ENCODE measurements at places on chromosomes 5 and 9.

DNA sequence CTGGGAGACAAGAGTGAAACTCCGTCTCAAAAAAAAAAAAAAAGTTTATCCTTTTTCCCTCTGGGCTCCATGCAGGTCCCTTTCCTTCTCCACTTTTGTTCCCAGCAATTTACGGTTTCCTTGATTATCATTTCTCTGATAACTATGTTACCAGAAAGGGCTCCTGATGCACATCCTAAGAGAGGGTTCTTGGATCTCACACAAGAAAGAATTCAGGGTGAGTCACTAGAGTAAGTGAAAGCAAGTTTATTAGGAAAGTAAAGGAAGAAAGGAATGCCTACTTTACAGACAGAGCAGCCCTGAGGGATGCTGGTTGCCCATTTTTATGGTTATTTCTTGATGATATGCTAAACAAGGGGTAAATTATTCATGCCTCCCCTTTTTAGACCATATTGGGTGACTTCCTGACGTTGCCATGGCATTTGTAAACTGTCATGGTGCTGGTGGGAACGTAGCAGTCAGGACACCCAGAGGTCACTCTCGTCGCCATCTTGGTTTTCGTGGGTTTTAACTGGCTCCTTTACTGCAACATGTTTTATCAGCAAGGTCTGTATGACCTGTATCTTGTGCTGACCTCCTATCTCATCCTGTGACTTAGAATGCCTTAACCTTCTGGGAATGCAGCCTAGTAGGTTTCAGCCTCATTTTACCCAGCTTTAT is 13.5 kb upstream of the MELK start:
- DNase-seq, result no peak

GRCh38 chr9:94915476-94916450 is 189.3 kb downstream of the AOPEP start:
- no peak for DNase-seq

GRCh38 chr5:72920690-72921502 is 34.9 kb upstream of the FCHO2 start:
- DNase-seq, result no peak

DNA sequence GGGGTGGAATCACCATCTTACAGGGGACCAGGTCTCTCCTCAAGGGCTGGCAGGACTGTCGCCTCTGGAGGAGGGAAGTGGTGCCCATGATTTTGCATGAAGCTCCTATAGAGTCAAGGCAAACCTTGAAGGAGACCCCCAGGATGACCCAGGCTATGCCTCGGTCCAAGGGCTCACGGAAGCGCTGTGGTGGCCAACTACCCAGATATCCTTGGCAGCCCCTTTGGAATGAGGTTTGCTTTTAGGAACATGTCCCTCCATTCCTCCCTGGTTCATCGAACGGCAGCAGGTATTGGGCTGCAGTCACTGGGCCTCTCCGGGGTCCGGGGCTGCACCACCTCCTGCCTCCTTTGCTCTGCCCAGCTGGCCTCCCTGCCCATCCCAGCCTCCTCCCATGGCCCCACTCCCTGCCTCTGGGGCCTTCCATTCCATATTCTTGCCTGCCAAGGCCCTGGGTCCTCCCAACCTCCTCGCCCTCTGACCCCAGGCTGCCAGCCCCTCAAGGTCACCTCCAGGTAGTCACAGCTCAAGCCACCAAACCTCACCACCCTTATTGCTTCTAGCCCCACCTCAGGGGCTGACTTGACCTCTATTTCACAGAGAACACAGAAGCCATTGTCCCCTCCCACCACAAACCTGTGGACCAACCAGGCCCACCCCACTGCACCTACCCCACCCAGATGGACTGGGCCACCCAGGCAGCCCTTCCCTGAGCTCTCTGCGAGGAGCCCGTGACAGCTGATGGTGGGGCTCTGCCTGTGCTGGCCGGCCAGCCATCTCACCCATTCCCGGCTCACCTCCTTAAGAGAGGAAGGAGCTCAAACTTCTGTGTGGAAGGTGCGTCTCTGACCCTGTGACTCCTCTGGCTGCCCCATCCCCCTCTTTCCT is 3.6 kb upstream of the IL3 start:
- no peak for DNase-seq

GRCh38 chr5:89899559-89899958 is 510.0 kb downstream of the CETN3 start:
- DNase-seq, result no peak
